ENCODE measurements at places on chromosomes 6 and 20.

DNA sequence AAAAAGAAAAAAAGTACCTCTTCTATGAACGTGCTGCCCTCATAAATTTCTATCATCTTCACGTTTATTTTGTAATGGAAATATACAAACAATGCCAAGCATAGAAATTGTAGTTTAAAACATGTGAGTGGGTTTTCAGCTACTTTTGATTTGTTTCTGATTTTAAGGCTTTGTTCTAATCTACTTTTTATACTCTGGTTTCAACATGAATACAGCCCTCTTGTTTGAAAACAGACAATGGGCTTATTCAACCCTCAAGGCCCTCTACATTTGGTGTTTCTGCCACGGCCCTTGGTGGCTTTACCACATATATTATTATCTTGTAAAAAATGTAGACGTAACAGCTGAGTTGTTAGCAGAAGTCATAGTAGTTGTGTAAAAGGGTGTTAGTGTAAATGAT, 153.9 kb downstream of the SOX4 start:
- DNase-seq = no peak

GRCh38 chr6:114718716-114719270, 376.0 kb upstream of the HS3ST5 start:
- no peak for DNase-seq

DNA sequence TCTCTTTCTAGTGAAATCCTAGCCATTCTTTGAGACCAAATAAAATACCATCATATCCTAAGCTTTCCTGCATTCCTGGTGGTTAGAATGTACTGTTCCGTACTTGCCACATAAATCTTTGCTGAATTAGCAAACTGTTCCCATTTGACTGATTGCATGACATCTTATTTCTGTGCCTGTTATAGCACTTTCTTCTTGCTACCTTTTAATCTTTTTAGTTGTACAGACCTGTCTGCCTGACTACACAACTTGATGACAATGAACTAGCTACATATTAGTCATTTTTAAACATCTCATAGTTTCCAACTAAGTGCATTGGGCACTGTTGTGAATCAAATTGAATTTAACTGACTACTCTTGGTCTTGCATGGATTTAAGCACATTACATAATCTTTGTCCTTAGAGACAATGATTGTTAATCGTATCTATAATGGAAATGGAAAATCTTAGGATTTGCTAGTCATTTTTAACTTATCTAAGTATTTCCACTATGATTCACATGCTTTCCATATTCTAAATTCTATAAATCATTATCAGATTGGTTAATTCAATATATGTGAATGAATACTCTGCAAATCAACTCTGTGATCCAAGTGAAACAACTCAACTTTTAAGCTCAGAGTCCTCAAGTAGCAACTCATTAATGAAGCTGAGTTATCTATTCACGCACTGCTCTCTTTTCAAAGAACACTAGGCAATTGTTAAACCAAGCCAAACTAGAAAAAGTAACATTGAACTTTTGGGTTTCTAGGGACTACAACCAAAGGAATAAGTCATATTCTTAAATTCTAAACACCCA, 109.0 kb downstream of the TNFRSF21 start:
- DNase-seq = no peak

- no peak for DNase-seq
Observed at GRCh38 chr6:149089510-149089909, 228.0 kb upstream of the TAB2 start.

DNA sequence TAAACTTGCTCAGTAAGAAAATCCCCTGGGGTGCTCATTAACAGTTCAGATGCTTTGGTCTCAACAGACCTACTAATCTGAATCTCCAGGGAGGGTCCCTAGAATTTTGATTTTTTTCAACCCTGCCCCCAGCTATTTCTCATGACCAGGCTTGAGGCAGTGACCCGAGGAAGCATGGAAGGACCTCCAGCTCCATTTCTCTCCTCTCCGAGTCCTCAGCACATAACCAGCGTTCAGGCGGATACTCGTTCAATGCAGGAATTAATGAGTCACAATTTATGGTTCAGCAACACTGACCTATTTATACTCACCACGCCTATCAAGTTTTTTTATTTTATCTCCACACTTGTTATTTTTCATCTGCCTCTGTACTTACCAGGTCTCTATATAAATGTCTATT, 369.2 kb upstream of the CDH4 start:
- DNase-seq = no peak

GRCh38 chr6:11911538-11911937, 100.6 kb upstream of the HIVEP1 start:
- DNase-seq = no peak

DNA sequence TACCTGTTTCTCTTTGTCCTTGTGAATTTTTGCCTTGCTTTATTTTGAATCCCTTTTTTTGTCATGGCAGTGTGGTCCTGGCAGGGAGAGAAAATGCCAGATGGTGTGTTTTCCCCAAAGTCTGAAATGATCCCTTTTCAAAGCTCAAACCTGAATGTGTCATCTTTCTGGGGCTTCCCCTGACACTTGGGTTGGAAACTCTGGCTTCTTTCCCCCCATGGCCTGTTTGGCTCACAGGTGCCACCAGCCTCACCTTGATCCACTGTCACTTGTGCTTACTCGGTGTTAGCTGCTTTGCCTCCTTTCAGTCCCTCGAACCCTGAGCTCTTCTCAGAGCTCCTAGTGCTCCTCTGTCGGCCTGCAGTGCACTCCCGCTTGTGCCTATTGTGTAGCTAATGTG, 22.3 kb downstream of the MYBL2 start:
- no peak for DNase-seq

GRCh38 chr6:31822036-31822821, 5.3 kb upstream of the HSPA1B start:
- peak; percentile 55 for DNase-seq

DNA sequence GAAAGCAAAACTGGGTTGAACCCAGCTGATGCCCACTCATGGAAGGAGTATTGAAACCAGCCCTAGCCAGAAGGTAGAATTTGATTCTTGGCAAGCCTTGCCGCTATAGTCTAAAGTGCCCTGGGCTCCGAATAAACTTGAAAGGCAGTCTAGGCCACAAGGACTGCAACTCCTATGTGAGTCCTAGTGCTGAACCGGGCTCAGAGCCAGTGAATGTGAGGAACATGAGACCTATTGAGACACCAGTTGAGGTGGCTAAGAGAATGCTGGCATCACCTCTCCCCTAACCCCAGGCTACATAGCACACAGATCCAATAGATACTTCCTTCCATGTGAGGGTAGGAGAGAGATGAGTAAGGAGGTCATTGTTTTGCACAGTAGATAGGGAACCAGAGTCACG, 3.5 kb upstream of the DEFB110 start:
- DNase-seq = no peak
